Left kidney (tissue), 8 donors: ENCODE measurements at places on chromosomes 2 and 18. TPM values are rescaled to one million over a fixed set of nuclear protein-coding genes. Genes with fewer than 3 reads are reported as not detected.

PCARE gene
- 0.43 TPM for polyA plus RNA-seq

DNA sequence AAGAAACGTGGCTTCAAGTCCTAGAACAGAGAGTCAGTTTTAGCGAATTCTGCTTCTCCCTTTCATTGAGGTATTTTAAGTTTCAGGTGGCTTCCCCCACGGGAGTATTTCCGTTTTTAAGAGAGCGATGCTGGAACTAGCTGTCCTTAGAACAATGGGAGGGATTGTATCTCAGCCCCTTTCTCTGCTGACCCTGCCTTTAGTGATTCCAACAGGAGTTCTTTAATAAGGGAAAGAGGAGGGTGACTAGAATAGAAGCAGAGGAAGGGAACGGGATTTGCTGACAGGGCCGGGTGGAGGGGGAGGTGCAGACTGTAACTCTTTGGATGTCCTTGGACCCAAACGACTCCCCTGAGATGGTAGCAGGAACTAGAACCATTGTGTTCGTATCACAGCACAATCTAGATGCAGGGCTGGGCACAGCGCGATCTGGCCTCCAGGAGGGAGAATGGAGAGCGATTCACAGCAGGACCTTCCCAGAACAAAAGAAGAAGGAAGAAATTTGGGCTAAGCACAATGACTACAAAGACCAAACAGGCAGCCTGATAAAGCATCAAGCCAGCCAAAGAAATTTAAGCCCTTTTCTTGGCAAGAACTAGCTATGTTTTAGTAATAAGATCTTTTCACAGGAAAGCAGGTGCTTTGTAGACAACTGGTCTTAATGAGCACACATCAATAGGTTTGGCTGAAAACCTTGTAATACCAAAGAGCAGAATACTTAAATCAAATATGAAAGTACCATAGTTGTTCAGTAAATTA lies 15.8 kb upstream of the RTTN start:
- no peak for DNase-seq

- DNase-seq: no peak
Observed at GRCh38 chr2:55581435-55581834, 36.0 kb downstream of the PPP4R3B start.

DNAH6 gene
- 3.6 TPM for polyA plus RNA-seq

KCNG2 gene
- polyA plus RNA-seq: 0.13 TPM

DNA sequence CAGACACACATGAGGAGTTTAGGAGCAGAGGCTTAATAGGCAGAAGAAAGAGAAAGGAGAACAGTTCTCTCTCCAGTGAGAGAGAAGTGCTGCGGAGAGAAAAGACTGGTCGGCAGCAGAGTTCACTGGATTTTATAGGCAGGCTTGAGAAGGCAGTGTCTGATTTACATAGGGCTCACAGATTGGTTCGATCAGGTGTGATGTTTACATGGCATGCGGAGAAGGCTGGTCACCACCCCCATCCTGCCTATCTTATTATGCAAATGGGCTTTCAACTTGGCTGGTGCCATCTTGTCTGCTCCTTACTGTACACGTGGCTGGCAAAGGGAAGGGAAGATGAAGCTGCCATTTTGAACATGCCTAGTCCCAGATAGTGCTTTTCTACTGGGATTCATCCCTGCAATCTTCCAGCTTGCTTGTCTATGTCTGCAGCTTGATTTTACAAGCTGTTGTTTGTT lies 113.4 kb downstream of the AP1S3 start:
- DNase-seq: no peak

- no peak for DNase-seq
Observed at GRCh38 chr2:232562515-232563151, 12.1 kb downstream of the EIF4E2 start.

MERTK gene
- 22.9 TPM for polyA plus RNA-seq

GRCh38 chr2:227657199-227657845 lies 9.3 kb upstream of the SCYGR5 start:
- no peak for DNase-seq

FAM124B gene
- 2.6 TPM for polyA plus RNA-seq

DNA sequence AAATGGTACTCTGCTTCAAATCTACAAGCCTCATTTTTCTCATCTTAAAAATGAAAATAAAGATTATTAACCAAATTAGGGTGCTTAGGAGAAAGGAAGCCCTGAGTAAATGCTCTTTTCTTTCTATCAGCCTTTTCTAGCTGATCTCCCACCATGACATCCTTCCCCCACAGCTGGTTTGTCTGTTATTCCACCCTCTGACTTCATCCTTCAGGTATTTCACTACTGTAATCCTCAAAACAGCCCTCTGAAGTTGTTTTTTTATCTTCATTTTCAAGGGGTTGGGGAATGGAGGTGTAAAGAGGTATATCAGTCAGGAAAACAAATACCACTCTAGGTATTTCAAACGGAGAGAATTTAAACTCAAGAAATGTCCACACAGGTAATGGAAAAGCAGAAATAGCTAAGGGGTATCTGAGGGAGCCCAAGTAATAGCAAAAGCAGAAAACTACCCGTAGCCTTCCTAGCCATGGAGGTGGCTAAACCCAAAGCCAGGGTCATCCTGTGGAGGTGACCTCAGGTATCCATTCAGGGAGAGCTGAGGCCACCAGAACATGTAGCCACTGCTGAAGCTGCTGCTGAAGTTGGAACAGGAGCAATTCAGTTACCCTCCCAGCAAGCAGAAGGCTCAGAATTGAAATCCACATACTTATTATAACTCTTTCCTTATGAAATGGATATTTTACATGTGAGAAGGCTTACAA lies 990.9 kb upstream of the ACVR2A start:
- DNase-seq: no peak

DNA sequence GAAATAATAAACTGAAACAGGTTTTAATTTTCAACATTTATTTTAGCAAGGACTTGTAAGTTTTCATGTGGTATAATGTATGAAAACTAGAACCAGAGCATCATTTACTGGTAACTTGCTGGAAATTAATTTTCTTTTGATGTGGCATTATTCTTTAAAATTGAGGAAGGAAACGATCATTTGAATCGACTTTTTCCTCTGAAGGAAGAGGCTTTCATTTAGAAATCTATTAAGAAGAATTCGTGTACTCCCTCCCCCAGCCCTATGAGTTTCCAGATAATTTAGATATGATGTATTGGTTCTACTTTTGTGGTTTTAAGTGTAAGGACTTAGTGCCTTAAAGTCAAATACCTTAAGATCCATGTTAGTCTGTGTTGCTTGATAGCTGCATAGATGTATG lies 2.5 kb downstream of the BABAM2 start:
- no peak for DNase-seq

GRCh38 chr2:3754795-3755194 lies 51.4 kb downstream of the DCDC2C start:
- no peak for DNase-seq

GRCh38 chr2:109526442-109526970 lies 87.3 kb downstream of the SEPTIN10 start:
- no peak for DNase-seq

UGT1A5 gene
- polyA plus RNA-seq: not detected

DNA sequence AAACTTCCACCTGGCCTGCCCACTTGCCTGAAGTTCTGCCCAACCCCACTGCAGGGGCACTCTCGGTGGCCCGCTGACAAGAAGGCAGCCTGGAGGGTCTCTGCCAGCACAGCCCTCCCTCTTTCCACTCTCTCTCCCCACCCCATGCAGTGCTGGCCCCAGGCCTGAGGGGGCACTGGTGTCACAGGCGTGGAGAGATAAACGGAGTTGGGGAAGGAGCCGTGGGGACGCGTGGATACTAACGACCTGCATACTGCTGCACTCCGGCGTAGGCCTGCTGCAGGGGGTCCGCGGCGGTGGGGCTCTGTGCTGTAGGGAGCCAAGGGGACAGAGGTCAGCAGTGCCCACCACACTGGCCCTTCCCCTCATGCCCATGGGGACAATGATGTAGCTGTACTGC lies 299.3 kb downstream of the CELF4 start:
- no peak for DNase-seq

- DNase-seq: no peak
Observed at GRCh38 chr18:7002107-7002506, 115.5 kb downstream of the LAMA1 start.

- DNase-seq: no peak
Observed at GRCh38 chr18:60247103-60247502, 125.5 kb downstream of the MC4R start.

- DNase-seq: no peak
Observed at GRCh38 chr18:46536215-46536874, 120.7 kb downstream of the LOXHD1 start.

GRCh38 chr2:230915319-230915718 lies 9.7 kb downstream of the GPR55 start:
- DNase-seq: no peak

- no peak for DNase-seq
Observed at GRCh38 chr2:112864072-112864471, 27.5 kb upstream of the IL1B start.

KRCC1 gene
- polyA plus RNA-seq: 59.3 TPM

- no peak for DNase-seq
Observed at GRCh38 chr18:49563130-49563540, 1.3 kb downstream of the LIPG start.

DNA sequence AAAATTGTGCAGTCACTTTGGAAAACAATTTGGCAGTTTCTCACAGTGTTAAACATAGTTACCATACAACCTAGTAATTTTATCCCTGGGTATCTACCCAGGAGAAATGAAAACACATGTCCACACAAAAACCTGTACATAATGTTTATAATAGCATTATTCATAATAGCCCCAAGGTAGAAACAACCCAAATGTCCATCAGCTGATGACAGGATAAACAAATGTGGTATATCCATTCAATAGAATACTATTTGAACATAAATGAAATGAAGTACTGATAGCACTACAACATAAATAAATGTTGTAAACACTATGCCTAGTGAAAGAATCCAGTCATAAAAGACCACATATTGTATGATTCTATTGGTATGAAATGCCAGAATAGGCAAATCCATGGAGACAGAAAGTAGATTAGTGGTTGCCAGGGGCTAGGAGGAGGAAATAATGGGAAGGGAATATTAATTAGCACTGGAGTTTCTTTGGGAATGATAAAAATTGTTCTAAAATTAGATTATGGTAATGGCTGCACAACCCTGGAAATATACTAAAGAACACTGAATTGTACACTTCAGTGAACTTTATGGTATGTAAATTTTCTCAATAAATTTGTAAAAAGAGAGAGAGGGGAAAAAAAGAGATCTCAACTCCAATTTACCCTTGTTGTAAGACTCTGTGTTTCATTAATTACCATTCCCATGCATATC lies 20.8 kb upstream of the VIT start:
- no peak for DNase-seq

ALK gene
- polyA plus RNA-seq: 0.55 TPM

EMILIN1 gene
- 57.7 TPM for polyA plus RNA-seq

DNA sequence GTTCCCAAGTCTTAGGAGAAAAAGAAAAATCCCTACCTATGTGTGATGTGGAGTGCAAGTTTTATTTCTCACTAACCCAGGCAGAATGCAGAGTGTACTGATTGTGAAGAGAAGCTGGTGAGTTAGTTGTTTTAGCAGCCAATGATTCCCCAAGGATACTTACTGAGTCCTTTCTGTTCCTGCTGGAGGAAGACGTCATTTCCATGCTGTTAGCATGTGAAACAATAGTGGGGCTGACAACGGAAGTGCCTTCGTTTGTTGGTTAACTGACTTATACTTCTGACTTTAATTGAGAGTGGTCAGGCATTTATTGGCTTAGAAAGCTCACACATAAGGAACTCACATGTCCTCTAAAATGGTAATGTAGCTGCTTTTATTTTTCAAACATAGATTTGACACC lies 180.6 kb downstream of the MC4R start:
- DNase-seq: no peak

MAP2 gene
- 42.7 TPM for polyA plus RNA-seq

GRCh38 chr2:223494496-223494895 lies 107.7 kb downstream of the SCG2 start:
- no peak for DNase-seq

DNA sequence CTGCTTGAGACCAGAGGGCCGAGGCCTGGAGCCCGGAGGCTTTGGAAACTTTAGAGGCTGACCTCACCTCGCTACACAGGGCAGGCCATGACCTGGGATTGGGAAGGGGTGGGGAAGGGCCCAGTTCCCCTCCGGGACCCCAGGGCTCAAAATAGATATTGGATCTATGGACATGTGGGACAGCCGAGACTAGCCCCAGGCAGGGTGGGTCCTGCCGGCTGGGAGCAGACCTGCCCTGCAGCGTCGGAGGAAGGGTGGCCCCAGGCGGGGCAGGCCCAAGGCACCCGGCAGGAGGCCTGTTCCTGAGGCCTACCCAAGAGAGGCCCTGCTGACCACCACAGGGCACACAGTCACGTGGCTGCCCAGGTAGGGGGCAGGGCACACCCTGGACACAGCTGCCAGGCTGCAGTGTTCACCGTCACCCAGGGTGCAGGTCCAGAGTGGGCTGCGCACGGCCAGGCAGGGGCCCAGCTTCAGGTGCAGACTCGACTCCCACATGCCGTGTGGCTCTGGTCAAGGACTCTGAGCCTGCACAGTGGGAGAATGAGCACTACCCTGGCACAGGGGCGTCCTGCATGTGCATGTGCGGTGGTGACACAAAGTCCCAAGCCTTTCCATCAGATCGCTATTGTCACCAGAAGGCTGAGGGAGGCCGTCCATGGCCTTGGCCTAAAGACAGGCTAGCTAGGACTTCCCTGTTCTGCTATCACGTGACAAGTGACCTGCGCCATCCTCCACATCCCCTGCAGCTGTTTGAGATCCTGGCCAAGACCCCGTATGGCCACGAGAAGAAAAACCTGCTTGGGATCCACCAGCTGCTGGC lies 13.2 kb downstream of the ANO7 start:
- no peak for DNase-seq

DNA sequence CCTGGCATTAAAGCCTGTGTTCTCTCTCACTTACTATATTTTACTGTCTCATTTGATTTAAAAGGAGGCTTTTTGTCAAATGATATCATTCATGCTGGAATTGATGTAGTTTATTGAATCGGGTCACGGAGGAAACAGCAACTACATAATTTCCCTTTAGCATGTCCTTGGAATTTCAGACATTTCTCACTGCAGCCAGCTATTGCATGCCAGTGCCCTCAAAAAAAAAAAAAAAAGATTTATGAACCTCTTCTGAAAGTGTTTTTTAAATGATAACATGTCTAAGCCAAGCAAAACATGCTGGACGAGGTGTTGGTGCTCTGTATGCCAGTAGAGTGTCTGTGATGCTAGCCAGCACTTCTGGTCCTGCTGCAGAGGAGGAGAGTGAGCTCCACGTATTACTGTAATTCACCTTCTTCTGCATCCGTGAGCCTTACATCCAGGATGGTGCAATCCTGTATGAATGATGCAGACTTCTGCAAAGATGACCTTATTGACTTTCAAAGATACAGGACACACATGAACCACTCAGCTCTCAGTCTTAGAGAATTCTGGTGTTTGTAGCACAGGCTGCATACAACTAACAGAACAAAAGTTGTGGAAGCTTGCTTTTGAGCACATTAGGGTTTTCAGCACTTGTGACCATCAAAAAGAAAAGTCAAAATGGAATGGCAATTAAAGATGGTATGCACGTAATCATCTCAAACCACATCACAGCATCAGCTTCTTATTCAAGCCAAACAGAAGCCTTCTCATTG lies 31.1 kb downstream of the UGP2 start:
- DNase-seq: no peak

ALLC gene
- 0.13 TPM for polyA plus RNA-seq

COLEC12 gene
- polyA plus RNA-seq: 23.3 TPM

GRCh38 chr2:173126819-173127218 lies 51.2 kb downstream of the MAP3K20 start:
- DNase-seq: no peak

GRCh38 chr2:56099963-56100362 lies 83.8 kb upstream of the CCDC85A start:
- DNase-seq: no peak

GRCh38 chr18:77853859-77854258 lies 604.2 kb downstream of the GALR1 start:
- DNase-seq: no peak

DES gene
- polyA plus RNA-seq: 5.9 TPM

AGFG1 gene
- polyA plus RNA-seq: 83.1 TPM

RGPD3 gene
- 0.12 TPM for polyA plus RNA-seq

HOXD1 gene
- polyA plus RNA-seq: 10.1 TPM
